Muscle of leg (tissue), 16 donors: ENCODE measurements at places on chromosomes 11 and 22. TPM values are rescaled to one million over a fixed set of nuclear protein-coding genes. Genes with fewer than 3 reads are reported as not detected.

Gene CYTH4
- total RNA-seq, result 6.5 TPM

Gene FAM76B
- total RNA-seq, result 24.8 TPM

Gene NUCB2
- 62.6 TPM for total RNA-seq

DNA sequence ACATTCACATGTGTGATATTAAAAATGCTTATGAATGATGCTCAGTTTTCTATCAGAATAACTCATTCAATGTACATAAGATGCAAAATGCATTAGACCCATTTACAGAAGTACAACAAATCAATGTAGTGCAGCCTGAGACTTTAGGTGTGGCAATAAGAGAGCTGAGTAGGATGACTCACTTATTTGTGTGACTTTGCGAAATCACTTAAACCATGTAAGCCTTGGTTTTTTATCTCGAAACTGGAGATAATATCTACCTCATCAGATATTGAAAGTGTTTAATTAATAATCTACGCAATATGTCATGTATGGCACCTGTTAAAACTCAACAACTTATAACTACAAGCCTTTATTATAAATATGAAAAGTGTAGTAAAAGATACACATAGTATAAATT lies 105.7 kb upstream of the LUZP2 start:
- no peak for DNase-seq
- H3K4me1 ChIP-seq, result no peaks in the 10 kb centered on the region
- no peaks in the 10 kb centered on the region for H3K27me3 ChIP-seq
- H3K4me3 ChIP-seq, result no peak overlapping the region

- H3K36me3 ChIP-seq, result peaks cover 93% of the 10 kb centered on the region
- no peak overlapping the region for H3K27ac ChIP-seq
- no peaks in the 10 kb centered on the region for H3K27me3 ChIP-seq
- H3K4me3 ChIP-seq, result no peak overlapping the region
These were observed 35.0 kb downstream of the TREH start for GRCh38 chr11:118644496-118644895.

- H3K4me1 ChIP-seq, result peaks cover 85% of the 10 kb centered on the region
- no peak for DNase-seq
- peaks cover 3% of the 10 kb centered on the region for H3K36me3 ChIP-seq
- peaks cover 31% of the 10 kb centered on the region for H3K27me3 ChIP-seq
- peak overlapping the region; percentile 70 for H3K27ac ChIP-seq
These were observed 705 bp downstream of the CLDN5 start for GRCh38 chr22:19523240-19524169.

DNA sequence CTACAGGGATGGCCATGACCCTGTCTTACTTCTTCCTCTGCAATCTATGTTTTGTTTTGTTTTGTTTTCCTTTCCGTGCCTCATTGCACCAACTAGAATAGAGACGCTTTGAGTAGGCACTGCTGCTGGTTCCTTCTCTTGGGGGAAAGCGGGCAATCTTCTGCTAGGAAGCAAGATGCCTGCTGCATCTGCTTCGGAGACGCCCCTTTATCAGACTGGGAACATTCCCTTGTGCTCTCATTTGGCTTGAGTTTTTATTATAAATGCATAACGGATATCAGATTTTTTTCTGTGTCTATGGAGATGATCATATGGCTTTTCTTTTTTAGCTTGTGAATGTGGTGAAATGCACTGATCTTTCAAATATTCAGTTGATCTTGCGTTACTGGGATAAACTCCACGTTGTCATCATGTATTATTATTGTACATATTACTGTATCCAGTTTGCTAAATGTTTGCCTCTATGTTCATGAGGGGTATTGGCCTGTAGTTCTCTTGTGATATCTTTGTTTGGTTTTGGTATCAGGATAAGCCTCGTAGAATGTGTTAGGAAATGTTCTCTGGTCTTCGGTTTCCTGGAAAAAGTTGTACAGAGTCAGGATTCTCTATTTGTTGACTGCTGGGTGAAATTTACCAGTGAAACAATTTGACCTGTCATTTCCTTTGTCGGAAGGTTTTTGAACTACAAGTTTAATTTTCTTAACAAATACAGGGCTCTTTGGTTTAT lies 23.4 kb upstream of the KRTAP5-6 start:
- H3K36me3 ChIP-seq, result no peaks in the 10 kb centered on the region
- peaks cover 16% of the 10 kb centered on the region for H3K27me3 ChIP-seq
- no peak overlapping the region for H3K4me3 ChIP-seq

- peaks cover 11% of the 10 kb centered on the region for H3K27me3 ChIP-seq
- peak; percentile 14 for DNase-seq
- no peak overlapping the region for H3K4me3 ChIP-seq
- no peak overlapping the region for H3K27ac ChIP-seq
- peaks cover 4% of the 10 kb centered on the region for H3K4me1 ChIP-seq
These were observed 599.9 kb downstream of the BUD13 start for GRCh38 chr11:116172851-116173250.
